Calu3 (cell line): ENCODE measurements at places on chromosomes 3 and 15. TPM values are rescaled to one million over a fixed set of nuclear protein-coding genes. Genes with fewer than 3 reads are reported as not detected.
A peak's percentile ranks its signal among the peaks of the same experiment; 100 is the strongest.

MYZAP gene
- 5.1 and 6.9 TPM in 2 replicates for total RNA-seq

CEP63 gene
- total RNA-seq = 37.4 and 37.7 TPM in 2 replicates

CA12 gene
- 21.5 and 26.0 TPM in 2 replicates for total RNA-seq

- DNase-seq = no peak
Measured at GRCh38 chr3:197371591-197372046, 73.2 kb upstream of the DLG1 start.

PLA2G4E gene
- total RNA-seq = 0.09 TPM in 1 of 2 replicates, not detected in the other

DNA sequence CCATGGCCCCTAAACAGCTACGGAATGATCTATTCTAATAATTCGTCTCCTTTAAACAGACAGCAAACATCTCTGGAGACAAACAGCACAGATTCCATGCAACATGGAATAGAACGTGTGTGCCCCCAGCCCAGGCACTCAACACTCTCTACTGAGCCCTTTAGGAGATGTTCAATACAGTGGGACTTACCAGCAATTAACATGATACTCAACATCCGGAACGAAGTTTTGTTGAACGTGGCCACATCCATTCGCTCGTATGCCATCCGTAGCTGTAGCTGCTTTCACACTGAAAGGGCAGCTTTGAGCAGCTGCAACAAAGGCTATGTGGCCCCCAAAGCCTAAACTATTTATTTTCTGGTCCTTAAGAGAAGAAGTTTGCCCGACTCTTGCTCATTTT, 3.5 kb downstream of the ADAMTS17 start:
- no peak for DNase-seq

DNA sequence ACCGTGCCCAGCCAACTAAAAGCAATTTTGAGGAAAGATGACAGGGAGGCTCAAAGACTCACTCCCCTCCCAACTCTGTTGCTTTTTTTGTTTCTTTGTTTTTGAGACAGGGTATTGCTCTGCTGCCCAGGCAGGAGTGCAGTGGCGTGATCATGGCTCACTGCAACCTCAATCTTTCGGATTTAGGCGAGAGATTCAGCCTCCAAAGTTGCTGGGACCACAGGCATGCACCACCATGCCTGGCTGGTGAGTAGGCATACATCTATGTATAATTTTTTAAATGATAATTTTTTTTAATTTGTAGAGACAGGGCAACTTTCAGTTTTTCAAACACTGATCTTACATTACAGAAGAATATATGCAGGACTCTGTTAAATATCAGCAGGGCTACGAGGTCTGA, 15.8 kb upstream of the THUMPD3 start:
- no peak for DNase-seq

NAALADL2 gene
- total RNA-seq = 36.7 and 36.9 TPM in 2 replicates

DNA sequence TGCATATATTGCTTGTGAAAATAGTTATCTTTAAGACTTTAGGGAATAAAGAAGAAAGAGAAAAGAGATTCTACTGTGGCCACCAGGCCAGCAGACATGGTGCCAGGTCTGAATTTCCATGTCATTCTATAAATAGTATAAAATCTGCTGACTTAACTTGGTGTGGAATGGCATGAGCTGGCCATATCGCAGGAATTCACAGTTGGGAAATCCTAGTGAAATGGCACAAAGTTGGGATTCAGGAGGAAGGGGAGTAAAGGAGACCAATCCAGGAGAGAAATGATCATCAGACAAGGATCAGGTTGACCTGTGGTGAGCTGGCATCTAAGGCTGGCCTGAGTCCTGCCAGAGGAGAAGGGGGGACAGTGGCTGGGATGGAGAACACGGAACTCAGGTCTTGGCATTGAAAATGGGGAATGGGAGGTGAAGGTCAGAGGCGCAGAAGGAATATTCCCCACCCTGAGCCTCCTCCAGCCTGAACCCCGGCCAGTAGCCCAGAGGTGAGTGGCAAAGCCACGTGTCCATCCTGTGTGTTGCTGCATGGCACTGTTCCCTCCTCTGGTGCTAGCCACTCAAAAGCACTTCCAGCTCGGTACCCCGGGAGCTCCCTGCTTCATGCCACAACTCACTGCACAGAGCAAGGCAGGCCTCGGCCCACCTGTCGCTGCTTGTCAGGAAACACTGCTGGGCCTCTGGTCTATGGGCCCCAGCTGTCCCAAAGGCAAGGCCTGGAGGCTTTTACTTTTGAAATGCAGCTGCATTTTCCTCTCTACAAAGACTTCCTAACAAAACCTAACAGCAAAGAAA, 51.4 kb downstream of the SSUH2 start:
- no peak for DNase-seq

- no peak for DNase-seq
Measured at GRCh38 chr15:64287953-64288352, 68.0 kb downstream of the CSNK1G1 start.

DNA sequence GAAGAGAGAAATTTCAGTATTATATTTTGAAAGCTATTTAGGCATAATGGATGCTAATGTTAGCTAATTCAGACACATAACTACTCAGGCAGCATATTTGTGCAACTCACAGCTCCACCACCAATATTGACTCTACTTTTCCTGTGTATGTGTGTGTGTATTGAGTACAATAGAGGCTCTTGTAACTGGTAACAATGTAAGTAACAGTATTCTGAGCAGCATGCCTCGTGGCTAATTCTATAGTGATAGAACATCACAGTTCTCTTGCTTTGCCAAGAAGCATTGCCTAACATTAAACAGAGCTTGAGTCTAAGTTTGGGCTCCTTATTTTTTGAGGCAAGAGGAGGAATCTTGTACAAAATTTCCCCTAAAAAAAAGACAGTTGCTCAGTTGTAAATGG, 98.6 kb upstream of the ARHGEF26 start:
- DNase-seq = peak; percentile 18

DNA sequence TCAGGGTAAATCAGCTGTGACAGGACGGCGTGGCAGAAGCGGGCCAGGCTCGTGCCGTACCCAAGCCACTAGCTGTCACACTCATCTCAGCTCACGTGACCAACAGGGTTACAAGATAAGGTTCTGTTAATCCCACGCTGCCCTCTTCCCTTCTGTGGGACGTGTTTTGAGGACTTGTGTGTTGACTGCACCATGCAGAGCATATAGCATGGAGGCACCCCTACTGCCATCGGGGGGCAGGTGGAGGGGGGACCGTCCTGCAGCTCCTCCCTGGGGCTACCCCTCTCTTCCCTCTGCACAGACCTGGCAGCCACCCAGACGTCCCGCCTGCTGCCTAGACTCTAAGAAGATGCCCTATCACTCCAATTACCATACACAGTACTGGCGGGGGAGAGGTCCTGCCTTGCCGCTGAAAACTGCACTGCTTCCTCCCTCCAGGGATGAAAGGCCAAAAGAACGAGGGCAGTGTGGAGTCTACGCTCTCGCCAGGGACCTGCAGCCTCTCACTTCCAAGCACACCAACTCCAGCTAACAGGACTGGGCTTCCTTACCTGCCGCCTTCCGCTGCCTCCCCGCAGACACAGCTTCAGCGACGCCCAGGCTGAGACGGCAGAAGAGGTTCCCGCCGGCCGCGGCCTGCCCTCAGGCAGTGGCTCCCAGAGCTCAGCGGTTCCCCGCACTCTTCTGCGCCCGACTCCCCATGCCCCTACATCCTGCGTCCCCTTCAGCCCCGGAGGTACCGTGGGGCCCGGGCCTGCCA, at the start of gene TNK2:
TNK2 (minus strand) TSS at position 618 of the 760 bp plus-strand sequence. CDS start 19,963 bp downstream, outside the sequence.
- peak; percentile 32 for DNase-seq

GRCh38 chr15:34122771-34123183, 20.9 kb downstream of the PGBD4 start:
- DNase-seq = peak; percentile 29

DNA sequence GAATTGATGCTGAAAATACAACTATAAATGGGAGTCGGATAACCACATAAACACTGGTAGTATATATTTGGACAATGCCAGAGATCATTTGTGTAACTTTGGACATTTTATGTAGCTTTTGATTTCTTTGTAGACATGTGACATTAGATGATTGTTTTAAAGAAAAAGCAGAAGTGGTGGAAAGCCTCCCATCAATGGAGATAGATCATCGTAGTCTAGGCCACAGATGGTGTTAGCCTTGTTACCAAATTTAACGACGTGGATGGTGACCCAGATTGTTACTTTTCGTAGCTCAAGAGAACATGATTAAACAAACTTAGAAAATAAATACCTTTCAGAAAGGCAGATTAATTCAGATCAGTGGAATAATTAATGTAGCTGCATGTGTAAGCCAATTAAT, 8.8 kb downstream of the CACNA1D start:
- no peak for DNase-seq

LSAMP gene
- 0.90 and 1.0 TPM in 2 replicates for total RNA-seq

DNA sequence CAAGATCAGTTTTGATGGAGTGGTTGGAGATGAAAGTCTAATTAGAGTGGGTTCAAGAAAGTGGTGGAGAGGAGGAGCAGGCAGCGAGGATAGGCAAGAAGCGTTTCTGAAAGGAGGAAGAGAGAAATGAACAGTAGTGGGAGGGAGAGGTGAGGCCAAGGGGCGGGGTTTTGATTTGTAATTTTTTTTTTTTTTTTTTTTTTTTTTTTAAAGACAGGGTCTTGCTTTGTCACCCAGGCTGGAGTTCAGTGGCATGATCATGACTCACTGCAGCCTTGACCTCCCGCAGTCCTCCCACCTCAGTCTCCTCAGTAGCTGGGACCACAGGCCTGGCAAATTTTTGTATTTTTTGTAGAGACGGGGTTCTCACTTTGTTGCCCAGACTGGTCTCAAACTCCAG, 36.6 kb downstream of the MRAS start:
- no peak for DNase-seq

MRPL3 gene
- total RNA-seq = 183 and 210 TPM in 2 replicates

GRCh38 chr3:52783211-52783555, 5.8 kb downstream of the ITIH1 start:
- no peak for DNase-seq

- DNase-seq = no peak
Measured at GRCh38 chr15:95840004-95840403, 490.5 kb upstream of the NR2F2 start.

DNA sequence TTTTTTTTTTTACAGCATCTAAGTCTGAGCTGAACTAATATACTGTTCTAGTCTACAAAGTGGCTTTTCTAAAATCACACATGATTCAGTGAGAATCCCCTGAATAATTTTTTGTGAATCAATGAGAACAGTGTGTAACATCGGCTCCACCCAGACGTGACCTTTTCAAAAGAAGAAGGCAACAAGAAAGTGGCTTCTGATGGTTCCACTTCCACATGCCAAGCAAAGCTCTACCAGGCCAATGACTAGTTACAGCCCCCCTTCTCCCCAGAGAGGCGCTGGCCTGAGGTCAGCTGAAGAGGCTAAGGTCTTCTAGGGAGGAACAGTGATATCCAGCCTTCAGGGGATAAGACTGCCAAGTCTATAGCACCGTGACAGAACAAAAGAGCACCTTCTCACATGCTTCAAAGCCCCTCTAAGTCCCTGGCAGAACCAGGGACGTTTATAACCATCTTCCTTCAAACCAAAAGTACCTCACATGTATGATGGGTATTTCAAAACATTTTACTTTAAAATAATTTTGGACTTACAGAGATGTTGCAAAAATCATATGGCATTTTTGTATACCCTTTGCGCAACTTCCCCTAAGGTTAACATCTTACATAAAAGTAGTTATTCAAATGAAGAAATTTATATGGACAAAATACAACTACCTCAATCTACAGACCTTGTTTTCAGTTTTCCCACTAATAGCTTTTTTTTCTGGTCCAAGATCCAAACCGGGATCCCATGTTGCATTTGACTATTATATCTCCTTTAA, 177.9 kb downstream of the OSBPL10 start:
- DNase-seq = no peak

DNA sequence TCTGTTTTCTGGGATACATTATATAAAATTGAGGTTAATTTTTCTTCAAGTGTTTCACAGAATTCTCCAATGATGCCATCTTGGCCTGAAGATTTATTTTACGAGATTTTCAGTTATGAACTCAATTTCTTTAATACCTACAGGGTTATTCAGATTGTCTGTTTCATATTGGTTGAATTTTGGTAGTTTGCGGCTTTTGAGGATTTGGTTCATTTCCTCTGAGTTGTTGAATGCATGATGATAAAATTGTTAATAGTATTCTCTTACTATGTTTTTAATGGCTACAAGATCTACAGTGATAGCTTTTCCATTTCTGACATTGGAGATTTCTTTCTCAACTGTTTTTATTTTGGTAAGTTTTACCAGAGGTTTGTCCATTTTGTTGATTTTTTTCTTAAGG, 63.9 kb upstream of the PTPRG start:
- DNase-seq = no peak

NPAP1 gene
- total RNA-seq = not detected in 2 replicates

RLBP1 gene
- not detected in 2 replicates for total RNA-seq

- DNase-seq = no peak
Measured at GRCh38 chr3:108124337-108125152, 33.7 kb upstream of the CD47 start.

DNA sequence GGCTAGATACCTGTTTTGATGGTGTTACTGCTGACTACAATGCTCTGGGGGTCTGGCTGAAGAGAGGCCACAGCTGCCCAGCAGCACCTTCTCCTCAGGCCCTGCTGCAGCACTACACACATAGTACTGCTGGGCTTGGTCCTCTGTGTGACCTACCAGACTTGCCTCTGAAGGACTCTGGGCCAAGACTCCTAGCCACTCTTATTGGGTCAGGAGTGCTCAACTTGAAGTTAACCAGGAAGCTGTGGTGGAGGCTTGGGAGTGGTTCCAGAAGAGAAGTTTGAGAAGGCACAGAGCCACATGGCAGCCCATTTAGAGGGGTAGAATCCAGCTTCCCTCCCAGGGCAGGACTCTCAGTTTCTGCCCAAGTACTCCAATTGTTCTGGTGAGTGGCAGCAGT, 16.6 kb downstream of the ELP6 start:
- no peak for DNase-seq

- DNase-seq = peak; percentile 66
Measured at GRCh38 chr15:100383302-100384107, 41.7 kb upstream of the ADAMTS17 start.

- DNase-seq = no peak
Measured at GRCh38 chr3:189557824-189558223, 73.4 kb upstream of the TP63 start.

EPB42 gene
- not detected in 2 replicates for total RNA-seq

FRMD4B gene
- 13.8 and 16.7 TPM in 2 replicates for total RNA-seq

GRCh38 chr3:123302961-123303360, 101.2 kb downstream of the SEC22A start:
- DNase-seq = no peak

FAM98B gene
- 13.4 and 20.5 TPM in 2 replicates for total RNA-seq

- DNase-seq = peak; percentile 6
Measured at GRCh38 chr3:10697918-10698317, 118.1 kb upstream of the SLC6A11 start.

- no peak for DNase-seq
Measured at GRCh38 chr15:82856397-82857170, 47.2 kb downstream of the WHAMM start.

- DNase-seq = no peak
Measured at GRCh38 chr3:173920386-173920785, 522.8 kb downstream of the NLGN1 start.

C3orf22 gene
- not detected in 2 replicates for total RNA-seq

- no peak for DNase-seq
Measured at GRCh38 chr15:50066202-50066601, 52.8 kb downstream of the ATP8B4 start.

DNA sequence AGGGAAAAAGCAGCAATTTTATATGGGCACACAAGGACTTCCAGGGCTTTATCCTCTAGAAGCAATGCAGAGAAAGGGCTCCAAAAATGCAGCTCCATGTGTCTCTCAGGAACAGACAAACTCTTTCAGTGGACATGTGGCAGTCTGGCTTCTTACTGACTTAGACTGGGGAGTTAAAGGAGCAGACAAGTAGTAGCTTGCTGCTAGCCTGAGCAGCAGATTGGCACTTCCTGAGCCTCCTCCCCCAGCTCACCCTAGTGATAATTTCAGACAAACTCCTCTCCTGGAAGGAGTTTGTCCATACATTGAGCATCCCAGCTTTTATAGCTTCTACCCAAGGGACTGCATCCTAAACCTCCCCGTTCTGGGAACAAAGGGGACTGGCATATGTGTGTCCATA, 101.7 kb upstream of the MANF start:
- DNase-seq = no peak
